Effector memory CD4-positive, alpha-beta T cell (primary cell): ENCODE measurements at places on chromosomes 5 and 9.

DNA sequence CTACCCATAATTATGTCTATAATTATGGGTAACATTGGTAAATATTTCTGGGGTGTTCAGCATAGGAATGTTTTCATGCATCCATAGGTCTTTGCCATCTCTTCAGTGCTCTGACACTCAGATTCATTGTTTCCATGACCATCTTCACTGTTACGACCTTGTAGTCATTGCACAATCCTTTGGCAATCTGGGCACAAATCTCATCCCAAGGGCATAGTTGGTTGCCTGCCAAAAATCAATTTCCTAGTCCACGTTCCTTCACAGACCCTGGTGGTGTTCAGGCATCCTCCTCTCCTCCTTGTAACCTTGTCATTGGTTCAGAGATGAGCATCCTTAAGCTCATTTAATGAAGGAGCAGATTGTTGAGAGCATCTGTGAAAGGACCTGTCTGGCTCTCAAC lies 1400.7 kb downstream of the CDH12 start:
- no peak for DNase-seq

DNA sequence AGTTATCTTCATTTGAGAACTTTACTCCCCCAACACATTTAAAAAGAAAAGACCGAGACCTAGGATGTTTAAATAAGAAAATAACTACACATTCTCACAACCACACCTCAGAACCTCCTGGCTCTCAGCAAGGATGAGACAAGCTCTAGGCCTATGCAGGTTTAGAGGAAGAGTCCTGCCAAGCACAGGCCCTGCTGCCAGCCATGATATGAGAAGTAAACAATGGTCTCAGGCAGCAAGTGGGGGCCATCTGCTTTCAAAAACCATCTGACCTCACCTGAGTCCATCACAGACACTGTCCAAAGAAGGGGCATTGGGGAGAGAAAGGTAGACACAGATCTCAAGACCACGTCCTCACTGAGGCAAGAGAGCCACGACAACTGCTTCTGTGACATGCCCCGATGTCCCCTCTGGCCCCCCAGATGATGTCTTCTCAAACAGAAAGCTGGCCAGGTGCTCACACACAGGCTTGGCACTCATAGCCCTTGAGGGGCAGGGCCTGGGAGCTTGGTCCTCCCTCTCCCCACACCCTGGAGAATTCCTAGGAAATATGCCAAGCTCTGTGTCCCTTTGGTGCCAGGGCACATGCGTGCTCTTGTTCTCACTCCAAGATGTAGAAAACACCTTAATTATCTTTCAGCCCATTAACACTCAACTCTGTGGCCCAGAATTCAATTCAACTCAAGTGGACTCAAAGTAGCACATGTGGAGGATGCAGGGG lies 150.4 kb downstream of the FSTL4 start:
- no peak for DNase-seq

DNA sequence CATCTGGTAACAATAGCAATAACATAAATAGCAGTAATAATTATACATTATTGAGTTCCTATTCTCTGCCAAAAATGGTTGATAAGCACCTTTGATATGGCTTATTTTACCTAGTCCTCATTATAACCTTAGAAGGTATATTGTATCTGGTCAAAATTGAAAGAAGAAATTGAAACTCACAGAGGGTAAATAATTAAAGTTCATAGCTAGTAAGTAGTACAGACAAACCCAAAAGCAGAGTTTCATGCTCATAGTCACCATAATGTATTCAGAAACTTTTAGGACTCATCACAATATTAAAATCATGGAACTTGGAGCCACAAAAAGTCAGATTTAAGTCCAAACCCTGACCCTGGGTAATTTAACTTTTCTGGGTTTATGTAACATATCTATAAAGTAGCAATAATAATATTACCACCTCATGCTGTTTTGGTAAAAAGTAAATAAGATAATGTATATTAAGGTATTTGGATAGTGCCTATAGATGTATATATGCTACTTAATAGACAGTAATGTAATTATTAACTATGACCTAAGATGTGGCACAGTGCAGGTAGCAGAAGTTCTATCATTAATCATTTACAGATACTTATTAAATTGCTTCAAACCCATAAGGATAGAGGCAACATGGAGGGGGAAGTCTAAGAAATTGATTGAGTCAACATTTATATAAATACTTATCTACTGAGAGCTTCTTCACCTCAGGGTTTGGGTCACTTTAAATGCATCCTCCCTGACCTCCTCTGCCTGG lies 32.4 kb downstream of the STK32A start:
- no peak for DNase-seq

- DNase-seq, result no peak
Observed at GRCh38 chr9:124436320-124436719, 13.9 kb upstream of the ADGRD2 start.

DNA sequence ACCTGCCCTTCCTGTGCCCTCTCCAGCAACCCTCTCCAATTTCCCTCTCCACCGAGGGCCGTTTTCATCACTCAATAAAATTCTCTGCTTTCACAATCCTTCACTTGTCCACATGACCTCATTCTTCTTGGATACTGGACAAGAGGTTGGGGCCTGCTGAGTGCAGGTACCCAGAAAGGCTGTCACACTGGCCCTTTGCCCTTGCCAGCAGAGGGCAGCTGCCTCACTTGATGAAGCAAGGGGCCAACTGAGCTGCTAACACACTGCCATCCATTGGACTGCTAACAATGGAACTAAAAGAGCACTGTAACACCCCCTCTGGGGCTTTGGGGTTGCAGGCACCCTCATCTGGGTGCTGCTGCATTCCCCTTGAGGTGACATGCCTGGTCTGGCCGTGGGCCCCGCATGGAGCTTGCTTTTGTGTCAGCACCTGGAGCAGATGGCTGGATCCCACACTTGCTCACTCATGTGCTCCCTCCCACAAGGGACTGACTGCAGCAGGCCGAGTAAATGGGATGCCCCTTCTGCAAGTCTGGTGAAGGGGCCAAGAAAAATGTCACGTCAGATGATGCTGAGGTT lies 308.1 kb upstream of the ADCY2 start:
- DNase-seq, result no peak

DNA sequence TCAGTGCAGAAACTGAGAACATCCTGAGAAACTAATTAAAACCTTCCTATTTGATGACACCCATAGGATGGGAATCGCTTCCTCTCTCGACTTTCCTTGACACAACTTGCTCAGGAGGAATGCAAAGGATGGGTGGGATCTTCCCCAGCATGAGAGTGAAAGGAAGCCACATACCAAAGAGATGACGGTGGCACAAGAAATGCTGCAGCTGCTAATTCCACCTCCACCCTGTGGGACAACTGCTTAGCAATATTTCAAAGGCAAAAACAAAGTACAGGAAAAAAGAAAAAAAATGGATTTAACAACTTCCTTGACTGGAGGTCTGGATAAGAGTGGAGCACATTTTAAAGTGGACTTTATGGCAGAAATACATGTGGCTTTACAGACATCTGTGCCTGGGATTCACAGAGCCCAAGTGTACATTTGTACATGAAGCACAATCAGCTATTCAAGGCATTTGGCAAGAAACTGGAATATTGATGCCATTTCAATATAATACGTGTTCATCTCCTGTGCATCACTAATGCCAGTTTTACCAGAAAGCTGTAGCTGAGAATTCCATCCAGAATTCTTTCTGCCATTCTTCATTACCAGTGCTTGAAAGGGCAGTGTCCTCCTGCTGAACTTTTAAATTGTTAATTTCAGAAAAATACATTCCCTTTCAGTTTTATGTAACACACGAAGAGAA lies 359.2 kb upstream of the ACTBL2 start:
- DNase-seq, result no peak

- DNase-seq, result no peak
Observed at GRCh38 chr9:2257248-2257929, 242.2 kb downstream of the SMARCA2 start.

DNA sequence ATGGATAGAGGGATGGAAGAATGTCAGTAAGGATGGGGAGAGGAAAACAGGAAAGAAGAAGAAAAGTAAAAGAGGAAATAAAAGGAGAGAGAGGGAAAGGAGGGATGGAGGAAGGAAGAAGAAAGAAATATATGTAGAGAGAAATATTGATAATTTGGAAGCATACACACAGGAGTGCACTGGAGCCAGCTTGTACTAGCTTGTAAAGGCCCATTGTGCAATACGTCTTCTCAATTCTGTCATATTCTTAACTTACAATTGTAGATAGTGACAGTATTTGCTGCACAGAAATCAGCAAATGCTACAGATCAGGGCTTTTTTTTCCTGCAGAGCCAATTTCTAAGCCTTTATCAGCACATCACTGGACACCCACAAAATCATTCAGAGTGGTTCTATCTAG lies 458.8 kb upstream of the WWC1 start:
- DNase-seq, result no peak

DNA sequence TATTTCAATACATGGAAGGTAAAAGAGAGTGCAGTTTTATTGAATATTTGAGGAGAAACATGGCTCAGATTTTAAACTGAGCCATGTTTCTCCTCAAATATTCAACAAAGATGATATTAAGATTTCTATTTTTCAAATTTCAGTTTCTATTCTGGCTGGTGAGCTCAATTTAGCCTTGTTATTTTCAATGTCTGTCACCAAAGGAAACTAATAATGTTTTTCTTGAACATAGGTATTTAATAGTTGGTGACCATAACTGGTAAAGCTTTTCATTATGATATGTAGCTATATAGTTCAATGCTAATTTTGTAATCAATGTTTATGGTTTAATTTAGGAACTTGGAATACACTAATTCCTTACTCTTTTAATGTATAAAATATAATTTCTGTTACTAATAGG lies 177.4 kb downstream of the FER start:
- DNase-seq, result no peak

DNA sequence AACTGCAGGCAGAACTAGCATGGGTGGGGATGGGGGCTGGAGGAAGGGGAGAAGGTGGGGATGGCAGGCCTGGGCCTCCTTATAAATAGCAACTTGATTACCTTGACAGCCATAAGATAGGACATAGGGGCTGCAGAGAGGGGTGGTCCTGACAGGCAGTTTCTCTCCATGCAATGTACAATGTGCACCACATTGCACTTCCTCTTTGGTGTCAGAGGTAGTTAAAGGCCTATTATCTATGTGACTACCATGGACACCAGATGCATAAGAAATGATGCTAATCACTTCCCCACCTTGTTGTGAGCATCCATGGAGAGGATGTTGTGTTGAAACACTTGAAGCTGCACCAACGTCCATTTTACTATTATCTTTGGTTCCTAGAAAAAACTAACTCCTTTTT lies 20.2 kb upstream of the SUB1 start:
- DNase-seq, result no peak

- DNase-seq, result no peak
Observed at GRCh38 chr5:83496626-83497025, 25.1 kb downstream of the VCAN start.

- DNase-seq, result no peak
Observed at GRCh38 chr5:12861886-12862654, 957.8 kb upstream of the CTNND2 start.

GRCh38 chr9:83956436-83957247 lies 23.4 kb downstream of the HNRNPK start:
- DNase-seq, result peak; percentile 12

DNA sequence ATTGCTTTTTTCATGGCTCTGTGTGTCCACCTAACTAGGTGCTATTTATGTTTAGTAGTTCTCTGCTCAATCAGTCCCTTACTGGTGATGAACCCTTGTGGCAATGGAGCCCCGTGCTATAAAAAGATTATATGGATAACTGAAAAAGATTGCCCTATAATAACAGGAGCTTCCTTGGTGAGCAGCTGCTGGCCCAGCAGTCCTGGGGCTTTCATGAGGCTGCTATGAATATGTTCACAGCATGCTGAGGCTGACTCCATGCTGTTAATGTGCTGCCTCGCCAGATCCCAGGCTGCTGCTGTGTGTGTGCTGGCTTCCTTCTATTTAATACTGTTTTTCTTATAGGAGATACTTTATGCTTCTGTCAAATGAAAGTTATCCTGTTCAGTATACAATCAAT lies 357.5 kb downstream of the TAF11L14 start:
- no peak for DNase-seq

GRCh38 chr5:110161162-110161561 lies 471.4 kb downstream of the MAN2A1 start:
- no peak for DNase-seq

GRCh38 chr5:122844910-122845228 lies 544 bp upstream of the SNX24 start:
- no peak for DNase-seq

- no peak for DNase-seq
Observed at GRCh38 chr9:90256345-90256744, 386.3 kb downstream of the DIRAS2 start.

GRCh38 chr5:109876941-109877669 lies 187.4 kb downstream of the MAN2A1 start:
- DNase-seq, result no peak

GRCh38 chr5:169549453-169550100 lies 34.0 kb upstream of the SPDL1 start:
- DNase-seq, result no peak

GRCh38 chr9:75120686-75121085 lies 32.4 kb downstream of the OSTF1 start:
- no peak for DNase-seq

DNA sequence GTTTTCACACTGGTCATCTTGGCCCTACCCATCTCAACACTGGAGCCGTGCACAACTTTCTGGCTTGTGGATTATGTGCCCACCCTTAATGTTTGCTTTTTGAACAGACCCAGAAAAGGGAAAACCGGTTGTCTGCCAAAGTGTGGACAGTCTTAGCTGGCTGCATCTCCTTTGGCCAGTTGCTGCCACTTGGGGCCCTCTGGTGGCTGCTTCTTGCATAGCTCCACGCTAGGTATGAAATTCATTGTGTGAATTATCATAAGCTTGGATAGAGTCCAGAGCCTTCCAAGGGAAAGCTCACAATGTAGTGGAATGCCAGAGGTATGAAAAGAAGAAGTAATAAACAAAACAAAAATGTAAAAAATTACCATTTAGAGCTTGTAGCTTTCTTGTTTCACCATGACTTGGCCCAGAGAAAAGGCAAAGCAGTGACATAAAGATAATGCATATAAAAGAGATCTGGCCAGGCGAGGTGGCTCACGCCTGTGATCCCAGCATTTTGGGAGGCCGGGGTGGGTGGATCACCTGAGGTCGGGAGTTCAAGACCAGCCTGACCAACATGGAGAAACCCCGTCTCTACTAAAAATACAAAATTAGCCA lies 12.5 kb upstream of the SLC36A3 start:
- DNase-seq, result no peak

DNA sequence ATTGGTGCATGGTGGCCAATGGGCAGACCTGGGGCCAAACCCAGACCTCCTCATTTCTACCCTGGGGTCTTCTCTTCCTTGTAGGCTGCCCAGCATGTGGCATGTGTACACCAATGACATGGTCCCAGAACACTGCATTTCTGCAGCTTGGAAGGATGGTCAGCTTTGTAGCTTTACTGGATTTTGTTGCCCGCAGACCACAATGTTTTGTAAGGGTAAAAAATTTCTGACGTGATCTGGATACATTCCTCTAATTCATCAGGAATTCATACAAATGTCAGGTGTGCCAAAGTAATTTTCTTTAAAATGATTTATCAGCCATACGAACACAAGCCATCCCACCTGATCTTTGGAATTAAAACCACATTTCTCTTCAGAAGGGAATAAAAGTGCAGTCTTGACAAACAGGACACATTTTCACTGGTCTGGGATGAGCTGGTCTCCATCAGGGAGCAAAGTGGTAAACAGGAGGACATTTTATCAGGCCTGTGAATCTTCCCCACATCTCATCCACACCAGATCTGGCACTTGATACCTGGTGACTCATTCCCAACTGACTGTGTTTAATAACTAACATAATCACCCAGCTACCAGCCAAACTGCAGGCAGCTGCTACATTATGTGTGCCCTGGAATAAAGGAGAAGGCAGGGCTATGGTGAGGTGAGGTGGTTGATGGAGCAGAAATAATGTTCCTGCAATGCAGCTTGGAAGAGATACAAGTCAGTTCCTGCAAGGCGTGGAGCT lies 103.9 kb downstream of the SPOCK1 start:
- no peak for DNase-seq
